ENCODE measurements at places on chromosomes 16 and 17.

- no peak for DNase-seq
Measured at GRCh38 chr17:75925103-75925502, 15.7 kb downstream of the FBF1 start.

DNA sequence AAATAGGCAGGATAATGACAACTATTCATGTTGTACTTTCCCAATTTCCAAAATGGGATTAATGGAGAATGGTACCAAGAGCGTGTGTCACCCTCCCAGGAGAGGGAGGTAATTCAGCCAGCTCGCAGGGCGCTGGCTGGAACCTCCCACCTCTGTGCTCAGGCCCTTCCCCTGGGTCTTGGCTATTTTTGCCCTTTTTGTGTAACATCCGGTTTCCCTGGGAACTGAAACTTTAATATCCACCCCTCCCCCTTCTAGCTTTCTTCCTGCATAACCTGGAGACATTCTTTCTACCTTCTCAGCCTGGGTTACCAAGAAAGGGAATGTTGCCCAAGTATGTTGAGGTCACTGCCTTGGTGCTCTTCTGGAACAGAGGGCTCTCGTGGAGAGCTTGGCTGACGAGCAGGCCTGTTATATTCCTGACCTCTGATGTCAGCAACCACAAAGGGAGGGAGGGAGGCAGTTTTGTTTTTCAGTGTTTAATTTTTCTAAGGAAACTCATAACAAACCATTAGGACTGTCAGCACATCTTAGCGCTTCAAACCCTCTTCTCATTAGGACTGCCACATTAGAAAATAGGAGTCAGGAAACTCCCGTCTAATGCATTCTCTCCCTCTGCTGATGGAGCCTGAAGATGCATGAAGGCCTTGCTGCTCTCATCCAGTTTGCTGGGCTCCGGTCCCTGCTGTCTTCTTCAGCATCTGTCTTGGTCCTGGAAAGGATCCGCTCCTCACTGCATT lies 25.6 kb downstream of the ITGB3 start:
- peak; percentile 36 for DNase-seq

GRCh38 chr16:8660841-8661301 lies 13.5 kb upstream of the ABAT start:
- DNase-seq, result peak; percentile 82

- DNase-seq, result peak; percentile 30
Measured at GRCh38 chr17:19306160-19307111, 56.1 kb downstream of the B9D1 start.

GRCh38 chr16:2159175-2159838 lies 3.7 kb downstream of the TRAF7 start:
- peak; percentile 82 for DNase-seq

DNA sequence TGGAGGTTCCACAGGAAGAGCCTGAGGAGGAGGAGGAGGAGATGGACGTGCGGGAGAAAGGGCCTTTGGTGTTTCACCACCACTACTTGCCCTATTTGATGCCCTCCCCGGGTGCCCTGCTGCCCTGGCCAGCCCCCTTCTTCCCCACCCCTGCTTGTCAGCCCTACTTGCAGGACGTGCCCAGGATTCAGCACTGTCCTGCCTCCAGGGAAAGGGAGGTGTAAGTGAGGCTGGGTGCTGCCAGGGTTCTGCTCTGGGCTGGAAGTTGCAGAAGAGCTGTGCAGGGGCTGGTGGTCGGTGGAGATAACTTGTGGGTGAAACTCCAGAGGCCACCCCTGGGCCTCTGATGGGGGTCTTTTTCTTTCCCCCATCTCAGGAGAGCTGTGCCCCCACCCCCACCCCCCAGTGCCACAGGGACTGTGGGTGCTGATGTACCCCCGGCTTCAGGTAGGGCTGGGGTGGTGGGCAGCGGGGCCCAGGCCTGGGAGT lies 3.0 kb downstream of the PRR29 start:
- DNase-seq, result peak; percentile 10

- no peak for DNase-seq
Measured at GRCh38 chr16:87919681-87919994, 16.7 kb downstream of the CA5A start.

DNA sequence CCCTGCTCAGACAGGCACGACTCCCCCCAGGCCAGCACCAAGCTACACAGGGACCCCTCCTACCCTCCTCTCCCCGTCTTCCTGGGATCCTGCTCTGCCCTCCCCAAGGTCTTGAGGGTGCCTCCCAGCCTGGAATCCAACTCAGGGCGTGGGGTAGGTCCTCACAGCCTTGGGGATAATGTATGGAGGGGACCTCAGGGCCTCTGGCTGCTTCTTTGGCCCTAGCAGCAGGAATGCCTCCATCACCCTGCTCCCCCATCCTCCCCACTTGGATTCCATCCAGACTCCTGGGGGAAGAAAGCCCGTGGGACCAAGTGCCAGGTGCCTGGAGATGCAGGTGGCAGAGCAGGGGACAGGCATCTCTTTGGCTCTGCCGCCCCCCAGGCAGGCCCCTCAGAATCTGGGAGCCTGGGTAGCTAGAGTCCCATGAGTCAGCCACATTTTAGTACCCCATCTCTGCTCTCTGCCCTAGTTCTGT lies 10.7 kb upstream of the STAC2 start:
- no peak for DNase-seq

Data from stomach (tissue), 19 donors.